ENCODE measurements at places on chromosomes 13 and 19.
A peak's percentile ranks its signal among the peaks of the same experiment; 100 is the strongest.

GRCh38 chr19:55178781-55179599, 1.1 kb downstream of the SYT5 start:
- peak; percentile 90 for DNase-seq

DNA sequence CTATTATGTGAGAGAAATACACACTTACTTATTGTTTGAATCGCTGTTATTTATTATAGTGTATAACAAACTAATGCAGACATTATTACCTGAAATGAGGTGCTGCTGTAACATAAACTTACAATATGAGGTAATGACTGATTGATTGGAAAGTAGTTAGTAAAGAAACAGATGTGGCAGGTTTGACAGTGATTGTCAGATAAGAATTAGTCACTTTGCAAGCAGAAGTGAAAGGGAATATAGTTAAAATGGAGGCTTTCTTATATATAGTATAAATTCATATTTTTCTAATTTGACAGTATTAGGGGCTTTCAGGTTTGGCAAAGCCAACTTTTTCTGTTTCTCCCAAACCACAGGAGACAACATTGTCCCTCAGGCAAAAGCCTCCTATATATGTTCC, 20.6 kb downstream of the MIR17HG start:
- no peak for DNase-seq

- no peak for DNase-seq
Measured at GRCh38 chr13:25117312-25117711, 21.4 kb downstream of the PABPC3 start.

- no peak for DNase-seq
Measured at GRCh38 chr19:35297922-35298321, 6.0 kb downstream of the MAG start.

DNA sequence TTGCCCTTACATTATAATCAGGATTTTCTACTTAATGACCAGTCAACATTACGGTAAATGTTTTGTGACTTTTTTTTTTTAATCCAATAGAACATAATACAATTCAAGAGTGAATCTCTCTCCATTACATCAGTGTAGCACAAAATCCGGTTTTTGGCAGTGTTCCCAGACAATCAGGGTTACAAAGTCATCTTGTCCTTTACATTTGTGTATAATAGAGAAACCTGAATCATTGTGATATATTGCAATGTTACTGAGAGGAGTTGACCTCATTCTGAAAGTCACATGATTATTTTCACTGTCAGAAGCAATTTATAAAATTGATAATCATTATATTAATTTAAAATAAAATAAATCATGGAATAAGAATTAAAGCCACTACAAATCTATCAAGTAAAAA, 1346.0 kb upstream of the SPRY2 start:
- DNase-seq, result no peak

DNA sequence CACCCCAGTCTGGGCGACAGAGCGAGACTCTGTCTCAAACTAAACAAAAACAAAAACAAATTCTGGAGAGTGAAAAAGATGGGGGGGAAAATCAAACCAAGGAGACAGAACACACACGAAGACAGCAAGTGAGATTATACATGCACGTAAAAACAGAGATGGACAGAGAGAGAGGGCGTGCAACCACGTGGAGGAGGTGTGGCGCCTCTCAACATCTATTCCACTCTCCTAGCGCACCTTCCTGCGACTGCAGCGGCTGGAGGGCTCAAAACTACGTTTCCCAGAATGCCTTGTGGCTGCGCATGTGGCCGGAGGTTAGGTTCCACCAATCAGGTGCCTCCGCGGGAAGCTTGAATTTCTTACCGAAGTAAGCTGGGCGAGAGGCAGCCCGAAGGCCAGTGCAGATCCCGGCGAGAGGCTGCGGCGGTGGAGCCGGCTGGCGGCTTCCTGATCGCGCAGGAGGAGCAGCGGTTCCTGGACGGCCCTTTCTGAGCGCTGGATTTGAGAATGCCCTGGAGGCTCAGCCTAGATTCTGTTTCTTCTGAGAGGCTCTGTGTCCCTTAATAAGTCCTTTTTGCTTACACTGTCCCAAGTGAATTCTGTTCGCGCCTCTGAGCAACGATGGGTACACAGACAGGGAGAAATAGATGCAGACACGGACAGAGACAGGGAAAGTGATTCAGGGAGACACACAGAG, 13.1 kb upstream of the NANOS2 start:
- DNase-seq, result peak; percentile 69

DNA sequence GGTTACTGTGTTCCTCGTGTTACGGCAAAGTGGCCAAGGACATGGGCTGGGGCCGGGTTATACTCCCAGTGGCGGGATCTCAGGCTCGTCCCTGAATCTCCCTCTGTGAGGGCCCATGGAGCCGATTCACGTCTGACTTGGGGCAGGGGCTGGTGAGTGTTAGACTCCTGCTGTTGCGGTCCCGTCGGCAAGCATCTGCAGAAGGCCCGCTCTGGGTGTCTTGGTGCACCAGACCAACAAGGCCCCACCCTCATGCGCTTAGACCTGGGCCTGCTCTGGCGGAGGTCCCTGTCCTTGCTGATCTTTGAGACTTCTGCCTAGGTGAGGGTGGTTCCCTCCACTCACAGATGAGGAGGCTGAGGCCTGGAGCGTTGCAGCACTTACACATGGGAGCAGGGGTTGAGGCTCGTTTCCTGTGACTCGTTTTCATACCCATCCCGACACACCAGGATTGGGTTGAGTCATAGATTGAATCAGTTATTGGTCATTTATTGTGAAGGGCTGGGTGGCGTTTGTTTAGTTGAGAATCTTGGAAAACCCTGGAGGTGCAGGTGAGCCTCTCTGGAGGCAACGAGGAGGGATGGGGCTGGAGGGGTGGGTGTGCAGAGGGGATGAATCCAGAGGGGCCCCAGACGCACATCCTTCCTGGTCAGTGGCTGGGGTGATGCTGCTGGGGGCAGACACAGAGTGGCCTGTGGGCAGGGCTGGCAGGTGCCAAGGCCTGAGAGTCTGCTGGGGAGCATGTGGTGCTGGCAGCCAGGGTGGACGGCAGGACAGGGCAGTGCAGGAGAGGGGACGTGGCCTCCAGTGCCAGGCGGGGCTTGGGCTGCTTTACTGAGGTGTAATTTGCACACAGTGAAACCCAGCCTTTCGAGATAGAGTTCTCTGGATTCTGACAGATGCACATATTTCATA, 4.6 kb downstream of the EPN1 start:
- no peak for DNase-seq

DNA sequence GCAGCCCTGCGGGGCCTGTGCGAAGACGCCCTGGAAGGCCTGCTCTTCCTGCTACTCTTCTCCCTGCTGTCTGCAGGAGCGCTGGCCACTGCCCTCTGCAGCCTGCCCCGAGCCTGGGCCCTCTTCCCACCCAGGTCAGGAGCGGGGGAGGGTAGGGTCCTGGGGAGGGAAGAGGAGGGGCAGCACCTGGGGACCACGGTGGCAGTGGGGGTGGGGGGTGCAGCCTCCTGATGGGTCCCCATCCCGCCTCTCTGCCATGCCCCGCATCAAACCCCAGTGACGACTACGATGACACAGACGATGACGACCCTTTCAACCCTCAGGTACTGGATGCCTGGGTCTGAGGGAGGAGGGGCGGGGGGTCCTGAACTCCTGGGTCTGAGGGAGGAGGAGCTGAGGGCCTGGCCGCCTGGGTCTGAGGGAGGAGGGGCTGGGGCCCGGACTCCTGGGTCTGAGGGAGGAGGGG, 13.4 kb upstream of the LENG8 start:
- DNase-seq, result no peak

DNA sequence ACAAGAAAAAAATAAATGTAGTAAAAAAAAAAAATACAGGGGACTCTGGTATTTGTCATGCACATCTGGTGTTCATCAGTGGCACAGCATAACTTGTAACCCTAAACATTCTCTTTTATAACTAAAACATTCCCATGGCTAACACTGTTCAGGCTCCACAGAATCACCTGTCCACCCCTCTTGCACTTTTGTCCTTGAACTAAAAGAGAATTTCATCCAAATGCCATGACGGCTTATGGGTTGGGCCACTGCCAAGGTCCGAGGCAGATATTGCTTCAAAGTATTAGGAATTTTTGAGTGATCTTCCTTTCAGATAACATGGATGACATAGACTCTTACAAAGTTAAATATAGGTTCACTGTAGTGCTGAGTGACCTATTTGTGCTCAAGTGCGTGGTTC, 25.7 kb upstream of the SERP2 start:
- DNase-seq, result no peak

DNA sequence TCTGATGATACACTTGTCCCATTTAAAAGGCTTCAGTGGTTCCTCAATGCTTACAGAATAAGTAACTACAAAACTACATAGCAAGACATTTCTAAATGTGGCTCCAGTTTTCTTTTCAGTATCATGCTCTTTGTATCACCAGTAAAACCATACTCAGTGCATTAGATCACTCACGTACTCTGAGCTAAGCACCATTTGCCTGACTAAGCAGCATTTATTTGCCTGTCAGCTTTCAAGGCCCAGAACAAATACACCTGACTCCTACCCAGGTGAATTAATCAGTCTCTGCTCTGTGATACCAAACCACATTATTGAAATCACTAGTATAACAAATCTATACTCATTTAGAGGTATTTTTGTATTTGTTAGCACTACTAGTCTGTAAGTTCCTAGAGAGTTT, 47.4 kb upstream of the PCDH20 start:
- no peak for DNase-seq

GRCh38 chr13:43431841-43432240, 354.9 kb downstream of the ENOX1 start:
- no peak for DNase-seq

- no peak for DNase-seq
Measured at GRCh38 chr13:94298346-94298745, 181.1 kb downstream of the DCT start.

DNA sequence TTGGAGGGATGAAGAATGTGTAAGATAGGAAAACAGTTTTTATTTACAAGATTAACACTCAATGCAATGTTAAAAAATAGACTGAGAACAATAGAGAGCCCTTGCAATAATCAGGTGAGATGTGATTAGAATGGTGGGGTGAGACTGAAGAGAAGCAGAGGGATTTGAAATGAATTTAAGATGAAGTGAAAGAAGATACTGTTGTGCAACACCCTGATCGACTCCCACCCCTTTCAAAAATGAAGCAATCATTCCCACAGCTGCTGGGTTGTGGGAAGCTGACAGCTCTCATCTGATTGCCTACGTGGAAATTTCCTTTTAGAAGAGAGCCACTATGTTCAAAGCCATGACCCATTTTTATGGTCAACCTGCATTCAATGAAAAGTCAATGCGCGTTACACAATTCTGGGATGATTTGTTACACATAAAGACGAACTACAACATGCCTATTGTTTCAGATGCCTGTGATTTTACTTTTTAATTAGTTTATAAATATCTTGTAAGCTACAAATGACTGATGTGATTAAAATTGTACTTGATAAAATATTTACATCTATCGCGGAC, 1374.8 kb downstream of the PCDH9 start:
- no peak for DNase-seq

DNA sequence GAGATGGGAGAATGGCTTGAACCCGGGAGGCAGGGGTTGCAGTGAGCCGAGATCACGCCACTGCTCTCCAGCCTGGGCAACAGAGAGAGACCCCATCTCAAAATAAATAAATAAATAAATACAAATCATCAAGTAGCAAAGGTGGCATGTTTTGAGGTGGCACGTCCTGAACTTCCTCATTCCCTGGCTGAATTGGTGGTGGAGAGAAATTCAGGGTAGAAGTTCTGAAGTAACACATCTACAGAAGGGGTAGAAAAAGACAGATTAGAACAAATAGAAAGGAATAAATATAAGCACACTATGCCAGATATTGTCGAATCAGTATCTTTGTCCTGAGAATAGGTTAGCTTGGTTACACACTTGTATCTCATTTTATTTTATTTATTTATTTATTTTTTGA, 6.3 kb downstream of the IFI30 start:
- no peak for DNase-seq

GRCh38 chr19:49888510-49888824, 8.2 kb downstream of the IL4I1 start:
- no peak for DNase-seq

DNA sequence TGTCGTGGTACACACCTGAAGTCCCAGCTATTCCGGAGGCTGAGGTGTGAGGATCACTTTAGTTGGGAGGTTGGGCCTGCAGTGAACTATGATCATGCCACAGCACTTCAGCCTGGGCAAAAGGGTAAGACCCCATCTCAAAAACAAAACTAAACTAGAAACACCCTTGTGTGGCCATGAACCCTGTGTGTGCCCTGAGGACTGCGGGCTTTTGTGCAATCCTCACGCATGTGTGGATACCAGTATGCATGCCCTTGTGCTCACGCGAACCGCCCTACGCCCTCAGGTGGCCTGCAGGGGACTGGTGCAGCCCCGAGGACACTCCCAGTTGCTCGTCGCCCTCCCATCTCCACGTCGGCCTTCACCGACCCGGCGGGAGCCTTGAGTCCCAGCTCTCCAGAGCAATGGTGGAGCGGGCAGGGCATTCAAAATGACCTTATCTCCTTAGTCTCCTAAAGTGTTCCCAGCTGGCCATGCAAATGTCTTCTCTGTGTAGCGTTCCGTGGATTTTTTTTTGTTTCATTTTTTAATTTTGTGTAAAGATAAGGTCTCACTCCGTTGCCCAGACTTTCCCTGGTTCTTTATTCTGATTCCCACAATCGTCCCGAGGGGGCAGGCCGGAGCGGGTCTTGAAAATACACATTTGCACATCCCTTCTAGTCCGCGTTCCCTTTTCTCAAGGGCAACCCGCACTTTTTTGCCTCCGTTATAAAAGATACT, 868 bp upstream of the EGLN2 start:
- no peak for DNase-seq

DNA sequence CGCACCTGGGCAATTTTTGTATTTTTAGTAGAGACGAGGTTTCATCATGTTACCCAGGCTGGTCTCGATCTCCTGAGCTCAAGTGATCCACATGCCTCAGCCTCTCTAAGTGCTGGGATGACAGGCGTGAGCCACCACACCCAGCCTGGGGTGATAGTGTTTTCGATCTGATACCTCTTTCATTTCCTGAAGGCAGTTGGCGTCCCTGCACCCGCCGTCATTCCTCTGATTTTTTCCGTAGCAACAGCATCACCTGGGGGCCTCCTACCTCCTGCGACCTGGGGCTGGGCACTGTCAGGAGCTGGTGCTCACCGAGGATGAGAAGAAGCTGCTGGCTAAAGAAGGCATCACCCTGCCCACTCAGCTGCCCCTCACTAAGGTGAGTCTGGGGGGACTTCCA, 10.8 kb downstream of the CREB3L3 start:
- no peak for DNase-seq

DNA sequence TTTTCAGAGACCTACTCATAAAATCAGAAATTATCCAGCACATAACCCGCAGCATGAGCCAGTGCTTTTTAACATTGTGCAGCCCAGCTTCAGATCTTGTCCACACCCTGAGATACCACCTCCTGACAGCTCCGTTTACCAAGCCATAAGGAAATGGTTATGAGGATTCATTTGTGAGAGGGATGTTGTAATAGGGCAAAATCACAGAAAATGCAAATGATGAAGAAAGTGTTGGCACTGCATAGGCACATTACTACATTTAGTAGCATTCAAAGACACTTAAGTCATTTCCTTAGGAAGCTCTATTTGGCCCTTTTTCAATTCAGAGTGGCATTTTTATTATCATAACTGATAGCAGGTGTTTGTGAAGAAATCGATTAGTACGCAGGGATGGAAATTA, 277.5 kb downstream of the DNAJC15 start:
- DNase-seq, result no peak
